ENCODE measurements at places on chromosomes 5 and 9.

- DNase-seq = peak; percentile 57
Measured at GRCh38 chr5:134590992-134591659, 41.5 kb downstream of the SAR1B start.

GRCh38 chr5:133930813-133931090 lies 37.7 kb downstream of the C5orf15 start:
- DNase-seq = no peak

- DNase-seq = no peak
Measured at GRCh38 chr9:29282121-29282520, 1708.8 kb upstream of the C9orf72 start.

DNA sequence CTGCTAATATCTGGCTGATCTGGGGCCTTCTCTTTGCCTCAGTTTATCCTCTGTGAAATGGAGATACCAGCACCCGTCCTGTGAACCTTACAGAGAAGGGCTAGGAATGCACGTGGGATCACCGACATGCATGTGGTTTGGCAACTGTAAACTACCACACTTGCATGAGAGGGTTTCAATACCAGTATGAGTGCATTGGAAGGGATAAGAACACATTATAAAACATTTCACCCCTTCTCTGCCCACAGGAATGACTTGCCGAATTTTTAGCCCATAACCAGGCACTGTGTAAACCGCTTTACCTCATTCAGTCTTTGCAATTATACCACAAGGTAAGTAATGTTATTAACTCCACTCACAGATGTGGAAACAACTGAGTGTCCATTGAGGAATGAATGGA lies 8.9 kb upstream of the RAB14 start:
- no peak for DNase-seq

DNA sequence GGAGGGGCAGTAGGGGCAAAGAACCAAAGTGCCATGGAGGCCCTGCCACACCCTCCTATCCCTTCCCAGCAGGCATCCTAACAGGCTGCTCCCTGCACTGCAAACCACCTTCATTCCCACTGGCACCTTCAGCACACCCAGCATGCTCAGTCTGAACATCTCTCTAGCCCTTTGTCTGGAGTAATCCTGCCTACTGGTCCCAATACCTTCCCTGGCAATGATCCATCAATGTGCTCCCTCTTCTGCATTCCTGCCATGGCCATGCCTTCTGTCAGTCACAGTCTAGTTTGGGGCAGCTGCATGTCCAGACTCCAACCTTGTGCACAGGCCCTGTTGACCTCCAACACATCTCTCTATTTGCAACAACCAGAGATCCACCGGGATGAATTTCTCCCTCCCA lies 4.9 kb downstream of the MACROH2A1 start:
- no peak for DNase-seq

DNA sequence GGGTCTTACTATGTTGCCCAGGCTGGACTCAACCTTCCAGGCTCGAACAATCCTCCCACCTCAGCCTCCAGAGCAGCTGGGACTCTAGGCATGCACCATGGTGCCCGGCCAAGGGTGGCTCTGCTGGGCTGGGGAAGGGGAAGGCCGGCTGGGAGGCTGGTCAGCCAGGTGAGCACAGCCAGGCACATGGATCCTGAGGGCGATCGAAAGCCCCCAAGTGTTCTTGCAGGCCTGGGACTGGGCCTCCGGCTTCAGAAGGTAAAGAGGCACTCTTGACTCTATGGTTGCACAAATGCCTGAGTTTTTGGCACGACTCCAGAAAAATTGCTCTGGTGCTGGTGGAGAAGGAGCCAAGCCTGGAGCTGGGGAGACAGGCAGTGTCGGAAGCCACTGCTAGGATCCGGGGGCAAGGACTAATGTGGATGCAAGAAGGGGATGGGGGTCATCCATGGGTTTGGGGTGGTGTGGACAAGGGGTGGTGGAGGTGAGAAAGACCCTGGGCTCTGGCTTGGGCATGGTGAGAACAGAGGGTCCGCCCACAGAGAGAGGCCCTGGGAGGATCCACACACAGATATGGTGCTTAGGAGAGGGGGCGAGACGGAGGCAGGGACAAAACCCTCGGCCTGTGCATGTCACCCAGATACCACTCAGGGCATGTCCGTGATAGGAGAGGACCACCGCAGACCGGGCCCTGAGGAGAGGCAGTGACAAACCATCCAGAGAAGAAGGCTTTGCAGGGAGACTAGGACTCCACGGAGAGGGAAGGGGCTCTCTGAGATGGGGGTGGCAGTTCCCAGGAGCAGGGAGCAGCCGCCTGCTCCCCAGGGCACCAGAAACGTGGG lies 51.1 kb upstream of the COL5A1 start:
- DNase-seq = peak; percentile 30

GRCh38 chr5:160649304-160649703 lies 202.7 kb downstream of the ATP10B start:
- DNase-seq = no peak

DNA sequence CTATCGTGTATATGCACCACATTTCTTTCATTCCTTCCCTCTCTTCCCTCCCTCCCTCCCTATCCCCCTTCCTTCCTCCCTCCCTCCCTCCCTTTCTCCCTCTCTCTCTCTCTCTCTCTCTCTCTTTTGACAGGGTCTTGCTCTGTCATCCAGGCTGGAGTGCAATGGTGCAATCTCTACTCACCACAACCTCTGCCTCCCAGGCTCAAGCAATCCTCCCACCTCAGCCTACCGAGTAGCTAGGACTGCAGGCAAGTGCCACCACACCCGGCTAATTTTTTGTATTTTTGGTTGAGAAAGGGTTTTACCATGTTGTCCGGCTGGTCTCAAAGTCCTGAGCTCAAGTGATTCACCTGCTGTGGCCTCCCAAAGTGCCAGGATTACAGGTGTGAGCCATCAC lies 1.1 kb upstream of the ANKS6 start:
- DNase-seq = peak; percentile 28

DNA sequence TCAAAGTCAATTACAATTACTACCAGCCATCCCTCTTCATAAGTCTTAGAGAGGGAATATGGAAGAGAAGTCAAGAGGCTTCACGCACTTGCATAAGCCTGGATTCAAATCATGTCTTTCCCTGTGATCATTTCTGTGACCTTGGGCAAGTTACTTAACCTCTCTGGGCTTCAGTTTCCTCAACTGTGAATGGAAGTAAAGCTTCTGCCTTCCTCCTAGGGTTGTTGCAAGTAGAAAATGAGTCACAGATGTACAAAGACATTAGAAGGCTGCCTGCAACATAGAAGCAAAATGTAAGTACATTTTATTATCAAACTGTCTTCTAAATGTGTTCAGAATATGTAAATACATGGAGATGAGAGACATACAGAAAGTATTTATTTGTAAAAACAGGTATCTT lies 42.3 kb upstream of the SEMA6A start:
- no peak for DNase-seq

- peak; percentile 69 for DNase-seq
Measured at GRCh38 chr9:136482046-136482792, 621 bp downstream of the SEC16A start.

GRCh38 chr9:124899845-124900244 lies 37.9 kb downstream of the ARPC5L start:
- DNase-seq = no peak

DNA sequence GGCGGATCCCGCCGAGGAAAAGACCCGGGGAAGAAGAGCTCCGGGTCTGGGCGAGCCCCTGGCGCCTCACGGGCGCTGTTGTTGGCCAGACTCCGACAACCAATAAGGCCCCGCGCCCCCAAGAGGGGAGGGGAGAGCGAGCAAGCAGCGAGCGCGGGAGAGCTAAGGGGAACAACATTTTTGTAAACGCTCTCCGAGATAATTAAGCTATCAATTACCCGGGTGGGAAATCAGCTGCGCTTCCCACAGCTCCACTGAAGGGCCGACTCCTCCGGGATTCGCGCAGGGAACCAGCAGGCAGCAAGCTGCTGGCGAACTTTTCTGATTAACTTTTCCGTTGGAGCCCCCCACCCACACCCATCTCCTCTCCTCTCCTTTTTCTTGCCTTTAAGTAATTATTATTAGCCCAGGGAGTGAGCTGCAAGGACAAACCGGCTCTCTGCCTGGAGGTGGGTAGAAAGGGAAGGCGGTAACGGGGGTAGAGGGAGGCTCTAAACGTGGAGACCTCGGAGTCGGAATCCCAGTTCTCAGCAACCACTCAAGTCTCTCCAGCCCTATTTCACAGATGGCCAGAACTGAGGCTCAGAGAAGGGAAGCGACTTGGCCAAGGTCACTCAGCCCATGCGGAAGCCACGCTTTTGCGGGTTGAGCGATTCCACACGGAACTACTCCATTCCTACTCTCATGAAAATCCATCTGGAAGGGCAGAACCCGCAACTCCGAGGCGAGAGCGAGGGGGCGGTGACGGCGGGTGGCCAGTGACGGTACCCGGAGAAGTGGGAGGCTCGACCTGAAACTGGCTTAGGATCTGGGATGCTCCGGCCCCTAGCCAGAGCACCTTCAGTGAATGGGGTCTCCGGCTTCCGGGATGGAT lies 1.3 kb downstream of the ASTN2 start:
- no peak for DNase-seq

Data from activated CD8-positive, alpha-beta memory T cell treated with anti-CD3 and anti-CD28 coated beads for 24 hours (primary cell).